ENCODE measurements at places on chromosomes 1 and 21.

DNA sequence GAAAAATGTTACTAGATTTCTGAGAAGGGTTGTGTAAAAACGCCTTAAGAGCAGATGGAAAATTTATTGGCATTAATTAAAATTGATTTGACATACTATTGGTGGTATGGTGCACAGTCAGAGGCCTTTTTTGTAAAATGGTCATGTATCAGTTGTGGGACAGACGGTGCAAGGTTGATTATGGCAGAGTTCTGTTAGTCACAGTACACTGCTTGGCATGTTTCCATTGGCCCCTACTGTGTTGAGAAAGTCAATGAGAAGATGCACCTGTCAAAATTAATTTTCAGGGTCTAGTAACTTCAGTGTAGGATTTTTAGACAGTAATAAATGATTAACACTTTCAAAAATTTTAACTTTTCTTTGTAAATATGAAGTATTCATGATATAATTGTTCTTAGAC is 4.4 kb downstream of the B3GALT2 start:
- no peak overlapping the region for H3K27ac ChIP-seq
- no peaks in the 10 kb centered on the region for H3K36me3 ChIP-seq
- DNase-seq: no peak

DNA sequence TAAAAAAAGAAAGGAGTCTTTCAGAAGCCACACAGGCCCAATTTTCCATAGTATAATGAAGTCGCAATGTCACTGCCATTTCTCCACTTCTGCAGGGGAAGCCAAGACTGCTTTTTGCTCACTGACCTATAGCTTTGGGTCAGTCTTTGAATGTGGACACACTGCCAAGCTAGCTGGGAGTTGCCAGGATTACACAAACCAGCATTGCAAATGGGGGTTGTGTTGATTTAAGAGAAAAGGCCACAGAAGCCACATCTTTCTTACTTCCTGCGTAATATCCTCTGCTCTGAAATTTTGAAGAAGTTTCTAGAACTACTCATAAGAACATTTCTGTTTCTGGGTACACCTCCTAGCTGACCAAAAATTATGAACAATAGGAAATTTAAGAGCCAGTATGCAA is 45.8 kb upstream of the SAMSN1 start:
- H3K36me3 ChIP-seq: no peaks in the 10 kb centered on the region
- H3K27me3 ChIP-seq: no peaks in the 10 kb centered on the region
- peak; percentile 1 for DNase-seq
- H3K4me3 ChIP-seq: no peak overlapping the region
- peak overlapping the region; percentile 25 for H3K27ac ChIP-seq

- no peaks in the 10 kb centered on the region for H3K4me1 ChIP-seq
- H3K4me3 ChIP-seq: no peak within 1 kb of the TSS
- H3K27me3 ChIP-seq: peaks cover 5% of the 10 kb centered on the region
- no peak within 1 kb of the TSS for H3K27ac ChIP-seq
- DNase-seq: no peak
Measured at GRCh38 chr1:109539676-109540075, at the start of gene GPR61. Gene GPR61 (plus strand): TSS chr1:109539872. CDS start chr1:109543023, 3,151 bp downstream.

DNA sequence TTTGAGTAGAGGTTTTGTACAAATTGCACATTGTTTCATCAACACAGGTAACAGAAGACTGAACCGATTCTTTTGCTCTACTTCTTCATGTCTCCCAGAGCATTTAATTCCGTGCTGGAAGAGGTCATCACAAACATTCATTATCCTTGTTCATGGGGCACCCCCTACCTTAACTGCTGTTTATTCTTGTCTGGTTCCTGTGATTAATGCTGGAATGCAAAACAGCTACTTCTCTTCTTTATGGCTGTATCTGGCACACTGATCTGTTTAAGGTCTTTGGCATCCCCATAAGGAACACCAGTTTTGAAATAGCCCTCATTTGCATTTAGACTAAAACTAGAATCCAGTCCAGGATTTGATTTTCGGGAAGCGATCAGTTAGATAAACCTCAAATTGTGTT is 42.2 kb downstream of the NTNG1 start:
- no peak overlapping the region for H3K4me3 ChIP-seq
- no peaks in the 10 kb centered on the region for H3K27me3 ChIP-seq
- no peak for DNase-seq
- H3K36me3 ChIP-seq: no peaks in the 10 kb centered on the region
- no peaks in the 10 kb centered on the region for H3K4me1 ChIP-seq
- no peak overlapping the region for H3K27ac ChIP-seq

GRCh38 chr1:83794384-83794783 is 204.5 kb downstream of the TTLL7 start:
- no peak for DNase-seq
- H3K4me1 ChIP-seq: no peaks in the 10 kb centered on the region
- no peaks in the 10 kb centered on the region for H3K27me3 ChIP-seq
- H3K27ac ChIP-seq: no peak overlapping the region
- H3K36me3 ChIP-seq: no peaks in the 10 kb centered on the region

DNA sequence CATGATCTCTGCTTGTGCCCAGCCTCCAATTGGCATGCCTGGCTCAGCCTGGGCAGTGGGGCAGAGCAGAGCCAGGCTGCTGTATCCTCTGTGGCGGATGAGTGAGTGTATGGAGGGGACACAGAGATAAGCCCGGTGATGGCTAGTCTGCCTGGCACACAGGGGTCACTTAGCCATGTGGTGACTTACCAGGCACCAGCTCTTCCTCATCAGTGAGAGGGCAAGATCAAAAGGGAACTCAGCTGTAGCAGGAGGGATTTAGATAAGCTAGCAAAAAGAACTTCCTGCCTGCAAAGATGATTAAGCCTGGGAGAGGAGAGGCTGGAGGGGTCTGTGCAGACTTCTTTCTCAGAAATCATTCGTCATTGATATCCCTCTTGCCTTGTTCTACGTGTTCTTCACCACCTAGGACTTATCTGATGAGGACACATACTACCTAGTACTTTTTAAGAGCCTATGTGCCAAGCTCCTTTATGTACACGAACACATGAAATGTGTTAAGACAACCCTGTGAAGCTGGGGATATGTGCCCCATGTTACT is 7.9 kb downstream of the KIF21B start:
- no peak for DNase-seq
- peaks cover 17% of the 10 kb centered on the region for H3K36me3 ChIP-seq
- H3K4me1 ChIP-seq: peaks cover 59% of the 10 kb centered on the region
- H3K27ac ChIP-seq: no peak overlapping the region

All from T-cell (primary cell).